ENCODE measurements at places on chromosomes 3 and 15. TPM values are rescaled to one million over a fixed set of nuclear protein-coding genes. Genes with fewer than 3 reads are reported as not detected.

DNA sequence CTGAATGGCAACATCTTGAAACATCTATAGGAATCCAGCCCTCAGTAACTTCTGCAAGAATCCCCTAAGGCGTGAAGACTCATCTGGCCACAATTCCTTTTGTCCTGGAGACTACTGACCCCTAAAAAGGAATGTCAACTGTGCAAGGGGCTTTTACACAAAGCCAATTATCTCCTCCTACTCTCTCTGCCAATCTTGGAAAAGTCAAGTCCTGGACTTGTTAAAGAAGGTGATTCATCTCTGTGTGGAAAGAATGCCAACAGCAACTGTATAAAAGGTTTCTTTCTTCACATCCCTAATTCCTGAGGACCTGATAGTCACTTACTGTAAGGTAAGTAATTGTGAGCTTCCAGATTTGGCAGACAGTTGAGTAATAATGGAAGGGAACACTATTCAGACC is 22.3 kb downstream of the THRB start:
- H3K4me1 ChIP-seq, result peaks cover 4% of the 10 kb centered on the region
- H3K27me3 ChIP-seq, result no peaks in the 10 kb centered on the region
- DNase-seq, result no peak
- H3K36me3 ChIP-seq, result no peaks in the 10 kb centered on the region
- no peak overlapping the region for H3K4me3 ChIP-seq

Gene CD47
- total RNA-seq, result 24.5 TPM

GRCh38 chr3:114389156-114389555 is 95.3 kb downstream of the TIGIT start:
- H3K27me3 ChIP-seq, result no peaks in the 10 kb centered on the region
- peaks cover 6% of the 10 kb centered on the region for H3K36me3 ChIP-seq
- no peak overlapping the region for H3K4me3 ChIP-seq
- no peak overlapping the region for H3K27ac ChIP-seq

DNA sequence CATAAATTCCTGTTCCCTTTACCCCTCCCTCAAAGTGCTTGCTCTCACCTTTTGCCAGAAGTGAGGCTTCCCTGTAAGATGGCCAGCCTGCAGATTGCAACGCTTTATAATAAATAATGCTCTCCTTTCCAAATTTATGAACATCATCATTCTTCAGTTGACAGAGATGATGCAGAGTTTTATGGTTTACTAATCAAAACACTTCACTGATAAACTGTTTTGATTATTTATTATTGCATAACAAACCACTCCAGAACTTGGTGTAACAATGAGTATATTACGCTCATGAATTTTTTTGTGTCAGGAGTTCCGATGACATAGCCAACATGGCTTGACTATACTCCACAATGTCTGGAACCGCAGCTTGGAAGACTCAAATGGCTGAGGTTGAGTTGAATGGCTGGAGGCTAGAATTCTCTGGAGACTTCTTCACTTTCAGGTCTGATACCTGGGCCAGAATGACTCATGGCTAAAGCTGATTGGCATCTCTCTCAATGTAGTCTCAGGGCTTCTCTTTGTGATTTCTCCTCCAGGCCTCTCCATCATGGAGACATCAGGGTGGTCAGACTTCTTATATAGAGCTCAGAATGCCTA is 27.3 kb upstream of the TGFBR2 start:
- H3K4me3 ChIP-seq, result no peak overlapping the region

Gene CDHR4
- not detected for total RNA-seq

DNA sequence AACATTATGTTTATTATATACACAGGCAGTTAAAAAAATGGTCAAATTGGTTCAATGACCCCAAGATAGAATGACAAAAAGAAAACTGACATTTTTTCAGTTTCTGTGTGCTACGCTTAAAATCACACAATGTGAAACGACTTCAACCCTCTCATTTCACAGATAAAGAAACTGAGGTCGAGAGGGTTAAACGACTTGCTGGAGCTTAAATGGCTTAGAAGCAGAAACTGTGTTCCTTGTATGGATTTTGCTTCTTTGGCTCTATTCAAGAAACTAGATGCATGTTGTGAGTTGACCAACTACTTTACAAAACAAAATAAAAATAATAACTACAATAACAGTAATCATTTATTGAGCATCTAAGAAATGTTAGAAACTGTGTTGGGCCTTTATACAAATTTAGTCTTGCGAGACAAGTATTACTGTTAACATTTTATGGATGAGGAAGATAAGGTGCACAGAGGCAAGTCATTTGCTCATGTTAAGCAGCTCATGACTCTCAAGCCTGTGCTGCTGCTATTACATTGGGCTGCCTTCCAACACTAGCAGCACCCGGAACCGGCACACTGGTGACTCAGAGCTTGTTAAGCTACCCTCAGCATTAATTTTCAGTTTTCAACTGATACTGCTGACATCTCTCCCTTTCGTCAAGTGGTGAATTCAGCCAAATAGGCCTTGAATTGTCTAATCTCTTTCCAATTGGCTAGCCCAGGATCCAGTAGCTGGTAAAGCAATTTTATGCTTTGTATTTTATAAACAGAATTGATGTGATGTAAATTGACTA is 487.6 kb downstream of the NAALADL2 start:
- H3K27me3 ChIP-seq, result no peaks in the 10 kb centered on the region
- no peak overlapping the region for H3K4me3 ChIP-seq

Gene PRR20G
- not detected for total RNA-seq

Gene TP63
- not detected for total RNA-seq

Gene SMAD6
- 140 TPM for total RNA-seq

DNA sequence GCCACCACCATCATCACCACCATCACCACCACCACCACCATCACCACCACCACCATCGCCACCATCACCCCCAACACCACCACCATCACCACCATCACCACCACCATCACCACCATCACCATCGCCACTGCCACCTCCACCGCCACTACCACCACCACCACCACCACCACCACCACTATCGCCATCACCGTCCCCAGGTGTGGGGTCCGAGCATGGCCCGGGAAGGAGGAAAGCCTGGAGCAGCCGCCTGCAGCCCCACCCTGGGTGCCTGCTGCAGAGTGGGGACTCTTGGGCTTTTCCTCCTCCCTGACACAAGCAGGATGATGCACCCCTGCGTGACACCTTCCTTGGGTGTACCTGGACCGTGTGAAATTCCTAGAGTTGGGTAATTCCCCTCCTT is 43.9 kb downstream of the MUC4 start:
- H3K36me3 ChIP-seq, result no peaks in the 10 kb centered on the region
- H3K27ac ChIP-seq, result no peak overlapping the region
- no peaks in the 10 kb centered on the region for H3K27me3 ChIP-seq
- DNase-seq, result no peak
- H3K4me1 ChIP-seq, result no peaks in the 10 kb centered on the region
- no peak overlapping the region for H3K4me3 ChIP-seq

- H3K4me1 ChIP-seq, result no peaks in the 10 kb centered on the region
- H3K27me3 ChIP-seq, result no peaks in the 10 kb centered on the region
These were observed 25.9 kb downstream of the SLC9A9 start for GRCh38 chr3:143822374-143822773.

Gene NFKBIZ
- 349 TPM for total RNA-seq

GRCh38 chr3:39142067-39142466 is 11.3 kb downstream of the CSRNP1 start:
- peaks cover 70% of the 10 kb centered on the region for H3K36me3 ChIP-seq
- H3K4me1 ChIP-seq, result peaks cover 42% of the 10 kb centered on the region
- DNase-seq, result no peak
- H3K4me3 ChIP-seq, result no peak overlapping the region

All from ascending aorta (tissue), 2 donors.